ENCODE measurements at places on chromosomes 7 and 10.

- no peak for DNase-seq
These were observed 146.5 kb upstream of the AOAH start for GRCh38 chr7:36870625-36871354.

DNA sequence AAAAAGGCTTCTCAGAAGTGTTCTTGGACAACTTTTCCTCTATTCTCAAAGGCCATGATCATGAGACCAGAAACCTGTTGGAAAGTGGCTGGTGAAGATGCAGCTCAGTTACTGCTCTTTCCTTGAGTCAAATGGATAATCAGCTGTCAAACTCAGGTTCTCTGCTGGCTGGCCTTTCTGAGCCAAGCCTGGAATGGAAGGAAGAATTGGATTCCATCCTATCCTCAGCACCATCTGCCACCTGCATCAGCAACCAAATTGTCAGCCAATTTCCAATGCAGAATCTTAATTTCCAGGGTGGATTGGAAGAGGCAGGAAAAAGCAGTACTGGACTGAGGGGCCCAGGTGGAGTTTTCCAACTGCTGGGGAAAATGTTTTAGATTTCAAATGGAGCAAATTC, 631.7 kb downstream of the KCNMA1 start:
- DNase-seq: no peak

GRCh38 chr7:21690705-21691104, 147.9 kb downstream of the DNAH11 start:
- DNase-seq: peak; percentile 1

- DNase-seq: peak; percentile 31
These were observed 55.6 kb upstream of the PNLIP start for GRCh38 chr10:116490028-116490662.

DNA sequence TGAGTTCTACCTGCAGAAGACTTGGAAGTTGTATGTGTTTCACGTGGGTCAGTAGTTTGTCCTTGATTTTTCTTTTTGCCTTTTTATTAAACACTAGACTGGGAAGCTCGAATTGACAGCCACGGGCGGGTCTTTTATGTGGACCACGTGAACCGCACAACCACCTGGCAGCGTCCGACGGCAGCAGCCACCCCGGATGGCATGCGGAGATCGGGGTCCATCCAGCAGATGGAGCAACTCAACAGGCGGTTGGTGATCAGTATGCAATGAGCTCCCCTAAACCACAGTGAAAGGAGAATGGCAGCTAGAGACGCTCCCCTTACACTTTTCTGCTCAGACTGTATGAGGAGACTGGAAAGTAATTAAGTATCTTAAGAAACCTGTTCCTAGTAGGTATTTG, 126.7 kb upstream of the STK17A start:
- DNase-seq: no peak

- no peak for DNase-seq
These were observed 925.1 kb upstream of the CELF2 start for GRCh38 chr10:10092581-10092980.

GRCh38 chr10:71276873-71277272, 42.2 kb upstream of the SLC29A3 start:
- DNase-seq: no peak

DNA sequence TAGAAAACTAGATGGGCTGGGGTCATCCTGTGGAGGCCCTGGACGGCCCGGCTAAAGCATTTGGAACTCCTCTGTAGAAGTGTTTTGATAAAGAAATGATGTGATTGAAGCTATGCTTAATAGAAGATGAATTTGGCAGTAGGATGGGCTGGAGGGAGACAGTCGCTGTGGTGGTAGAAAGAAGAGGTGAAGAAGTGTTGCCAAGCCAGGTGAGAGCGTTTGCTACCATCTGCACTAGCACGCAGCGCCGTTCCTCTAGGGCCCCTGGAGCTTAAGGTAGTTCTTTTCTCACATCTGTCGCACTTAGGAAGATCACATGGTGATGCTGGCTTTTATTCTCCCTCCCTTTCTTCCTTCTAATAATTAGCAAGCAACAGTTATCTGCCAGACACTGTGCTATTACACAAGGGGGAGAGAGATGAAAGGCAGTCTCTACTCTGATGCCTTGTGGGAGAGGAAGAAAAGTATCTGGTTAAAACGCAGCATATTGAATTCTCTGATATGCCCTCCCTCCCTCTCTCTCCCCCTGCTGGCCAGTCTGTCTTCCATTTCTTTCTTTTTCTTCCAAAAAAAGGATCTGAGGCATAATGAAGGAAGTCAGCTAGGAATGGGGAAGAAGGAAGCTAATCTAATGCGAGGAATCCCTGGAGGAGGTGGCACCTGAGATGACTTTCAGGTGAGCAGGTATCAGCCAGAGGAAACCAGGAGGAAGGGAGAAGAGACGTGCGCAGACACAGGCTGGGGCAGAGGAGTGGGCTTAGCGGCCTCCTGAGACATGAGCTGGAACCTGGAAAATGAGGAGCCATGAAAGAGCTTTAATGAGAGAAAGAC, 162.3 kb upstream of the KLF14 start:
- no peak for DNase-seq

- no peak for DNase-seq
These were observed 1129.4 kb upstream of the LRRTM3 start for GRCh38 chr10:65796472-65796871.

DNA sequence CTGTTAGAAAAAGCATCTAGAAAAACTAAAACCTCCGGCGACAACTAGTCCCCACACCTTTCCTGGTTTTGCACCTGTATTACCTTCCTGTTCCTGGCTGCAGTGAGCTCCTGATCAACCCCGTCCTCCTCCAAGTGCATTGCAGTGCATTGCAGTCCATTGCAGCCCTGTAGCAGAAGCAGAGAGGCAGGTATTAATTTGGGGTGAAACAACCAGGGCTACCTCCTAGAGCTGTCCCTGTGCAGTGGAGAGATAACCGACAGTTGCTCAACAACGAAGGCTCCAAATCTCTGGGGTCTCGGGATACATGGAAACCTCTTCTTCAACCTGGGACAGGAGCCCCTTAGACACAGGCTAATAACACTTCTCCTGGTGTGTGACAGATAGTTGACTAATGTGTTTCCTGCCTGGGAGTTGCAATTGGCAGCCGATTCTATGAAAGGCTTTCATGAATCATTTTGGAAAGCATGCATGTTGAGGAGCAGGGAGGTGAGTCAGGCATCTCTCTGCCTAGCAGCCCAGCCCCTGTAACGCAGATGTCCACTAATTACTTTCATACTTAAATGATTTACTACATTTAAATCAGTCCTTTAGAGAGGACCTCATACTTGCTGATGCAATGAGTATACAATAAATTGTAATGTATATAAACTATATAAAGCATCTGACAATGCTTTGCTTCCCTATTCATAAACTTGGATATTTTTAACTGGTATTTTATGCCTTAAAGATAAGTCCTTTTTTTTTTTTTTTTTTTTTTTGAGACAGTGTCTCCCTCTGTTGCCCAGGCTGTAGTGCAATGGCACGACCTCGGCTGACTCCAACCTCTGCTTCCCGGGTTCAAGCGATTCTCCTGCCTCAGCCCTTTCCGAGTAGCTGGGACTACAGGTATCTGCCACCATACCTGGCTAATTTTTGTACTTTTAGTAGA, 59.0 kb downstream of the PRR15 start:
- peak; percentile 93 for DNase-seq

DNA sequence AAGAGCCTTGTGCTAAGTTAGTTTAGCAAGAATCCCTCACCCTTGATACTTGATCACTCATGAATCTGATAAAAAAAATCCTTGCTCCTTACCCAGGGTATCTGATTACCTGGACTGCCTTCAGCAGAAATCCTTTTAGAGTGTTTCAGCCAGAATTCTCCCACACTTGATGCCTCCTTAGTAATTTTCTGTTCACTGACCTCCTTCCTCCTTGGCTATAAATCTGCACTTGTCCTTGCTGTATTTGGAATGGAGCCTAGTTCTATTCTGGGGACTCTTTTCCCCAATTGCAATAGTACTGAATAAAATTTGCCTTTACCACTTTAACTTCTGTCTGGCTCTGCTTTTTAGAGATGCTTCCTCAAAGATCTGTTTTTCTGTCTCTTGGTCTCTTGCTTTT, 84.9 kb downstream of the RPS24 start:
- DNase-seq: no peak

GRCh38 chr7:126487728-126488442, 764.9 kb downstream of the GRM8 start:
- DNase-seq: no peak

- no peak for DNase-seq
These were observed 256.1 kb upstream of the C7orf33 start for GRCh38 chr7:148334441-148334956.

- DNase-seq: no peak
These were observed 50.3 kb downstream of the CCDC6 start for GRCh38 chr10:59856104-59856503.

DNA sequence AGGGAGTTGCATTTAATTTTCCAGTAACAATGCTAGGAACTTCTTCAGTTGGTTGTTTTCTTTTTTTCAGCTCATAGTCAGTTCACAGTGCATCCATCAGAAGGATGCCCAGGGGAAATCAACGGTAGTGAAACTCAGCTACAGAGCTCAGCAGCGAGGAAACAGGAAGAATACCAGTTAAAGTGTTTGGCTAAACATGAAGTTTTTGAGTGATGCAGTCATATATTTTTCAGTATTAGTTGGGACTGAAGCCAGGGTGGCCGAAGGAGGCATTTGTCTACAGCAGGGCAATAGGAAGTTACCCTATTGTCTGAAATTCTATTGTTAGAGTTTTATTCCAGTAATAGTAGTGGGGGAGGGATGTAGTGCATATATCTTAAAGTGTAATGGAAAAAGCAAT, 45.3 kb upstream of the MALRD1 start:
- no peak for DNase-seq

- DNase-seq: no peak
These were observed 477.5 kb downstream of the PTPRN2 start for GRCh38 chr7:158110034-158110590.

GRCh38 chr7:5497295-5498103, 73.9 kb upstream of the TNRC18 start:
- no peak for DNase-seq

- DNase-seq: peak; percentile 13
These were observed 43.5 kb downstream of the VTI1A start for GRCh38 chr10:112490545-112490944.

DNA sequence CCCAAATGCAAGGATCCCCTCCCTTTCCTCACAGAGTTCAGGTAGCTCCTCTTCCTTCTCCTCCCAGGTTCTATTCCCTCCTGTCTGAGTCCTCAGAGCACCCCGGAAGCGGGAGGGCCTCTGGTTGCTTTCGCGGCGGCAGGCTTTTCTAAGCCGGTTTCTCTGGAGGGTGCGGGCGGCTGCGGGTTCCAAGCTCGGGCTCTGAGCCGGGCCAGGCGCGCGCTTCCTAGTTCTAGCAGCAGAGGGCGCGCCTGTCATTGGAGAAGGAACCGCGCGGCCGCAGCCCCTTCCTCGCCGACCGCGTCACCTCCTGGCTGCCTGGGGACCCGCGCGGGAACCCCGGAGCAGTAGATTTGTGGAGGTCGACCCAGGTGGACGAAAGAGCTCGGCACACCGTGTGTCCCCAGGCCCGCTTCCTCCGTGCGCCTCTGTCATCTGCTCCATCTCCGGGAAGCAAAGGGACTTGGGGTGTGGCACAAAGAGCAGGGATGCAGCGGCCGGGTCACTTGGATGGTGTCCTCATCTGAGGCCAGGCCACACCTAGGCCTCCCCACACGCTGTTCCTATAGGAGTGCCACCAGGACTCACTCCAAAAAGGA, 389.0 kb upstream of the PODXL start:
- DNase-seq: no peak
